Neural progenitor cell (in vitro differentiated cells): ENCODE measurements at places on chromosomes 3 and 15.
A peak's percentile ranks its signal among the peaks of the same experiment; 100 is the strongest.

DNA sequence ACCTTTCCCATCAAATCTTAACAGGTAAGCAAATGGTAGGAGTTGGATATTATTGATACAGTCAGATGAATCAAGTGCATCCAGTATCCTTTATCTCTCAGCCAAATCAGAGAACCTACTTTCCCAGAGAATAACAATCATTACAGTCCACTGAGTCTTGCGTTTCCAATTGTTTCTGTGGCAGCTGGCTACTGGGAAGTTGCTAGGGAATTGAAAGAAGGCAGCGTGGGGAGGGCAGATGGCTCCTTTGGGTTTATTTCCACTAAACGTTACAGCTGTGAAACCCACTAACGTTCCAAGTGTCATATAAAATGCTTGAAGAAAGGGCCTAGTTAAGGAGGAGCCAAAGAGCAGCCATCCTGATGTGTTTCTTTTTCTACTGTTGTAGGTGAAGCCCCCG lies 78.4 kb downstream of the WDR72 start:
- DNase-seq, result peak; percentile 35

- no peak for DNase-seq
These were observed 31.0 kb upstream of the KLHL6 start for GRCh38 chr3:183586477-183586876.

DNA sequence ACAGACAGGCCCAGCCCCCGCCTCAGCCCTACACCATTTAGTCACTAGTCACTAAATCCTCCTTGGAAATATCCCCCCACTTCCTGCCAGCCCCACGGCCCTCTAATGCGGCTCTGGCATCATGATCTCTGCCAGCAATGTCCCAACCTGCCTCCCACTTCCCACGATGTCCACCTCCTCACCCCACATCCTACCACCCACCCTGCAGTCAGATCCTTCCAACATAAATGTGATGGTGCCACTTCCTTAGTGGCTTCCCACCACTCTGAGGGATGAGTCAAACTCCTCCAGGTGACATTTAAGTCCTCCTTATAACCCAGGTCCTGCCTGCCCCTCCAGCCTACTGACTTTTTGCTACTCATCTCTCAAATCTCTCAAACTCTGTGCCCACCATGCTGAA lies 167.5 kb downstream of the SHQ1 start:
- no peak for DNase-seq

GRCh38 chr3:84194029-84194428 lies 764.8 kb upstream of the CADM2 start:
- DNase-seq, result no peak

DNA sequence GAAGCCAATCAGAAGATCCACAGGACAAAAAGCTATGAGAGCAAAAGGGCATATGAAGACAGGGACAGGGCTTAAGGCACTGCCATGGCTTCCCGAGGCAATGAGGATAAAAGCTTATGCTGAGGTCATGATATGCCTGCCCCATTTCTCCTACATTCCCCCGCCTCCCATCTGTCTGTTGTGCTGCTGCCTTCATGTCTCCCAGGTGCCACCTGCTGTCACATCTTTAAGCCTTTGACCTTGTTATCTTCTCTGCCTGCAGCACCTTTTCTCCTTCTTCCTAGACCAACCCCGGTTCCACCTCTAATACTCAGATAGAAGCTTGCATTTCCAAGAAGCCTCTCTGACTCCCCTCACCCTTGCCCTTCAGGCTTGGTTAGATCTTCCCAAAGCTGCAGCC lies 213.8 kb downstream of the ARRDC4 start:
- DNase-seq, result no peak

GRCh38 chr3:149145974-149146373 lies 16.5 kb downstream of the HPS3 start:
- DNase-seq, result no peak

GRCh38 chr3:185716436-185717108 lies 108.3 kb downstream of the IGF2BP2 start:
- DNase-seq, result no peak

DNA sequence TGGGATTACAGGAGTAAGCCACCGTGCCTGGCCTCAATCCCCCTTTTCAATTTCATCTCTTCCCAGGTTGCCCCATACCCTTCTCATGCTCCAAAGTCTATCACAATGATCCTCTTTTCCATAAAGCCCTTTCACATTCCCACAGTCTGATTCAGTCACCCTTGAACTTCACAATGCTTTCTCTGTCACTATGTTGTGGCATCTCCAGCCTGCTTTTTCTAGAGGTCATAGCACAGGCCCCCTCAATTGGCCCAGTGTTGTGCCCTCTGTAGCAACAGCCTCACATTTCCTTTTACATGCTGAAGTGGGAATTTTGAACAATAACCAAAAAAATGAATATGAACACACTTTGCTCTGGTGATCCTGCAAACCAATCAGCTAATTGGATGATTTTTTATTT lies 21.5 kb downstream of the DRD3 start:
- DNase-seq, result no peak

DNA sequence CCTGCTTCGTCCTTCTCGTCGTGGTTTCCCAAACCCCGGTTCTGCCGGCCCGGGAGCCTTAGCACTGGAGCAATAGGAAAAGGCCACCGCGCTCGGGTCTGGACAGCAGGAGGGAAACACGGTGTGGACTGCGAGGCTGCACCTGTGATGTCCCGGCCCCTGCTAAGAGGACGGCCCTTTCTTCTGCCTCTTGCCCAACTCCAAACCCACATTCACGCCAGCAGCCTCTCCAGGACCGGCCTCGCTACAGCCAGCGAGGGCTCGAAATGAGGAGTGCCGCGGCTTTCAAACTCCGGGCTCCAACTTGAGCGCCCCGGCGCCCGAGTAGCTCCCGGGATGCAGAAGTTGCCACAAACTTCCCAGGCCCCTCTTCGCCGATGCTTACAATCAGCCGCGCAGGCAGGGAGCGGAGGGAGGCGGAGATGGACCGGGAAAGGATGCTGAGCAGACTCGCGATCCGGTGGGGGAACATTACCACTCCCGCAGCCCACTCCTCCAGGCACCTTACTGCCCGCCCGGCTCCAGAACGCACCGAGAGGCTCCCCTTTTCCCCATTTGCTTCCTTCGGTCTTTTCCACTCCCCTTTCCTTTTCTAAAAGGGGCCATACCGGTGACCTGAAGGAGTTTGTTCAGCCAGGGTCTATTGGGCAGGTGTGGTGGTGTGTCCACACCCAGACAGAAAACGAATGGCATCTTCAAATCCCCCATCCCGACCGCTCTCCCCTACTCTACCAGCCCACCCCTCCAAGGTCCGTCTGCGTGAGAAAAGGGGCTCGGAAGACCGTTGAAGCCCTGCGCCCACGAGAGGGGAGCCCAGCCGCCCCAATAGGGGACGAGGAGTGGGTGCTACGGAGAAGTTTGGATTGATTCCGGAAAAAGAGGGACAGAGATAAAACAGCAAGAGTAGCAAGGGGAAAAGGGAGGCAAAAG lies 18.8 kb upstream of the SATB1 start:
- DNase-seq, result peak; percentile 64

GRCh38 chr3:177473184-177473583 lies 275.9 kb upstream of the TBL1XR1 start:
- DNase-seq, result no peak

- DNase-seq, result peak; percentile 83
These were observed 112.7 kb downstream of the RAB11A start for GRCh38 chr15:65981837-65982626.

GRCh38 chr3:160806094-160806493 lies 50.1 kb downstream of the PPM1L start:
- DNase-seq, result no peak

DNA sequence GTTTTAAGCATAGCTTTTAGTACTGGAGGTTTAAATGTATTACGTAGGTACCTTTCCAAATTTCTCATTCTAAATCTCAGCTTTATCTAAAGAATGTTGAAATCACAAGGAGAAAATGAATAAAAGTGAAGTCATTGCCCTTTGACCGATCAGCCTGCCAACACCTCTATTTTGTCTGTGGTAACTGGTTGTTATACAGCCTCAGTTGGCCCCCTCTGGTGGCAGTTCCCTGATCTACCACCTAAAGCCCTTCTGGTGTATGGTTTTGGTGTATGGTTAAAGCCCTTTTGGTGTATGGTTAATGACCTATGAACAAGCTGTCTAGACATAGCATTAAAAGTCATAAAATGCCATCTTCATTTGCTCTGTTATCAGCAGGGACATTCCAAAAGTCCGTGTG lies 378.2 kb upstream of the AZI2 start:
- peak; percentile 76 for DNase-seq

DNA sequence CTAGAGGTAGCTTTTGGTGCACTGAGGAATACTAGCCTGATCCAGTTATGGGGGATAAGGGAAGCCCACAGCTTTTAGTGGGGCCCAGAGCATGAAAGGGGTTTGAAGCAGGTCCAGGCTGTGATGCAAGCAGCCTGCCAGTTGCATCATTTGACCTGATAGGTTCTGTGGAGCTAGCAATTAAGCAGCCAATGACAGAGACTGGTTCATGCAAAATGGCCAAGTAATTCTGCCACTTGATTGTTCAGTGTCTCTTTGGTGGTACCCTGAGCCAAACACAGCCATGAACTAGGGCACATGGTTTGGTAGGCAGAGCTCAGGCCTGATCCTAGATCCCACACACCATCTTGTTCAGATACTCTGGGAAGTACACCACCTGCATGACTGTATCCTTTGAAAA lies 91.0 kb upstream of the PRR23C start:
- DNase-seq, result no peak
